ENCODE measurements at places on chromosomes 2 and 18.

- H3K36me3 ChIP-seq = no peaks in the 10 kb centered on the region
- no peak for DNase-seq
- H3K27ac ChIP-seq = no peak overlapping the region
- H3K4me1 ChIP-seq = no peaks in the 10 kb centered on the region
- H3K4me3 ChIP-seq = no peak overlapping the region
Measured at GRCh38 chr2:115194623-115195022, 752.2 kb downstream of the DPP10 start.

- H3K4me1 ChIP-seq = no peaks in the 10 kb centered on the region
- no peaks in the 10 kb centered on the region for H3K27me3 ChIP-seq
- DNase-seq = no peak
- no peak overlapping the region for H3K27ac ChIP-seq
Measured at GRCh38 chr2:98554116-98554861, 54.0 kb downstream of the COA5 start.

GRCh38 chr2:170530803-170531564, 184.2 kb upstream of the SP5 start:
- H3K27ac ChIP-seq = peak overlapping the region; percentile 16
- no peaks in the 10 kb centered on the region for H3K27me3 ChIP-seq
- no peaks in the 10 kb centered on the region for H3K36me3 ChIP-seq
- DNase-seq = no peak
- peaks cover 10% of the 10 kb centered on the region for H3K4me1 ChIP-seq

DNA sequence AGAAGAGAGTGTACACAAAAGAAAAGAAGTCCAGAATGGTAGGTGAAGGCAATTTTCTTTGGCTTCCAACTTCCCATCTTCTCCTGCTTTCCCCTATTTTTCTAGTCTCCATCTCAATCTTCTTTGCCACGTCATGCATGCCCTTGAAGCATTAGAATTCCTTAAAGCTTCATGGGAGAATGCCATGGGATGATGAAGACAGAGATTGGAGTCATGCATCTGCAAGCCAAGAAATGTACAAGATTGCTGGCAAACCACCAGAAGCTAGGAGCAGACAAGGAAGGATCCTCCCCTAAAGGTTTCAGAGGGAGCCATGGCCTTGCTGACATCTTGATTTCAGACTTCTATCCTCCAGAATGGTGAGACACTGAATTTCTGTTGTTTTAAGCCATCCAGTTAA, 305.9 kb downstream of the HRH4 start:
- no peak overlapping the region for H3K27ac ChIP-seq
- no peaks in the 10 kb centered on the region for H3K27me3 ChIP-seq
- DNase-seq = no peak
- H3K36me3 ChIP-seq = no peaks in the 10 kb centered on the region

- no peaks in the 10 kb centered on the region for H3K36me3 ChIP-seq
- no peaks in the 10 kb centered on the region for H3K27me3 ChIP-seq
- H3K4me3 ChIP-seq = no peak overlapping the region
- peaks cover 6% of the 10 kb centered on the region for H3K4me1 ChIP-seq
- DNase-seq = no peak
- no peak overlapping the region for H3K27ac ChIP-seq
Measured at GRCh38 chr18:7830468-7830867, 263.4 kb downstream of the PTPRM start.

GRCh38 chr2:113888641-113889470, 1.0 kb upstream of the ACTR3 start:
- peaks cover 16% of the 10 kb centered on the region for H3K4me1 ChIP-seq
- H3K4me3 ChIP-seq = peak overlapping the region; percentile 93
- no peaks in the 10 kb centered on the region for H3K36me3 ChIP-seq
- no peak for DNase-seq

DNA sequence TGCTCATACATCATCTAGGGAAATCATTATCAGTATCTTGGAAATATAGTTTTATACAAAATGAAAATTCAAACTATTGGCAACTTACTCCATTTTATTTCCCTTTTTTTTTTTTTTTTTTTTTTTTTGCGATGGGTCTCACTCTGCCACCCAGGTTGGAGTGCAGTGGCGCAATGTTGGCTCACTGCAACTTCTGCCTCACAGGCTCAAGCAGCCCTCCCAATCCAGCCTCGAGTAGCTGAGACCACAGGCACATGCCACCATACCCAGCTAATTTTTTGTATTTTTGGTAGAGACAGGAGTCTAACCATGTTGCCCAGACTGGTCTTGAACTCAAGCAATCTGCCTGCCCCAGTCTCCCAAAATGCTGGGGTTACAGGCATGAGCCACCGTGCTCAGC, 29.0 kb downstream of the OLA1 start:
- H3K4me3 ChIP-seq = no peak overlapping the region
- peaks cover 3% of the 10 kb centered on the region for H3K36me3 ChIP-seq
- H3K27ac ChIP-seq = no peak overlapping the region
- no peaks in the 10 kb centered on the region for H3K27me3 ChIP-seq
- H3K4me1 ChIP-seq = no peaks in the 10 kb centered on the region
- DNase-seq = no peak

- H3K36me3 ChIP-seq = no peaks in the 10 kb centered on the region
- no peaks in the 10 kb centered on the region for H3K27me3 ChIP-seq
- H3K4me1 ChIP-seq = no peaks in the 10 kb centered on the region
- no peak overlapping the region for H3K27ac ChIP-seq
Measured at GRCh38 chr2:144198116-144198515, 321.8 kb downstream of the ZEB2 start.

GRCh38 chr2:77521548-77521891, 656 bp downstream of the LRRTM4 start:
- H3K36me3 ChIP-seq = no peaks in the 10 kb centered on the region
- H3K27me3 ChIP-seq = no peaks in the 10 kb centered on the region
- no peak for DNase-seq
- H3K4me3 ChIP-seq = no peak overlapping the region
- H3K4me1 ChIP-seq = no peaks in the 10 kb centered on the region

DNA sequence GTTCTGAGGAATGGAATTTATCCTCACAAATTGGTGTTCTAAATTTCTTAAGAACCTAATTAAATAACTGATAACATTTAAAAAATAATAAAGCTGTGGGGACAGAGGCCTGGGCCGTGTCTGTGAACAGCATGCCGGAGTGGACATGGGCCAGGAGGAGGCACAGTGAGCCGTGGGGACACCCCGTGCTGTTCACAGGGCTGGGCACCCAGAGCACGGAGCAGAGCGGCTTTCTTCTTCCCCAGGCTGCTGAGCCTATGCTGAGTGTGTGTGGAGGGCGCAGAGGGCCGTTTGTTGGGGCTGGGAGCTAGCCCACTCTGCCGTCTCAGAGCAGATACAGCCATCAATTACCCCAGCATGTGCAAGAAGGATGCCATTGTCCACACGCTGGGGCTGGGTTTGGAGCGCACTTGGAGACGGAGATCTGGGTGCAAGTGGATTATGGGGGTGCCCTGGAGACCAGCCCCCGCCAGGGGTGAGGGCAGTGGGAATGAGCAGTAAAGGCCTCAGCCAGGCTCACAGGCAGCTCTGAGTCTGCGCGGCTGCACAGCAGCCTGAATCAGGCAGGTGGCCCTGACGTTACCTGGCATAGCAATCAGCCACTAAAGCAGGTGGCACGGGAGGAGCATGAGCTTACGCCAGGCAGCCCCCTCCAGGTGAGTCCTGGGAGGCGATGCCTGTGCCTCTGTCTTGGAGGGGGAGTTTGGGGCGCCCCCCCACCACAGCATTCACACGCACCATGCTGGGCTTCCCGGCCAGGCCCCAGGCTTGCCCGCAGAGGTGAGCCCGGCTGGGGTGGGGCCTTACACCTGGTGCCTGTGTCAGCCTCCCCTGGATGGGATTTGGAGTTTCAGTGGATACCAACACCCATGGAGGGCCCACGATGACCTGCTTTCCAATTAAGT, 52.1 kb upstream of the SLC66A3 start:
- no peak for DNase-seq
- H3K4me1 ChIP-seq = no peaks in the 10 kb centered on the region
- H3K27ac ChIP-seq = no peak overlapping the region
- H3K36me3 ChIP-seq = no peaks in the 10 kb centered on the region
- no peak overlapping the region for H3K4me3 ChIP-seq

DNA sequence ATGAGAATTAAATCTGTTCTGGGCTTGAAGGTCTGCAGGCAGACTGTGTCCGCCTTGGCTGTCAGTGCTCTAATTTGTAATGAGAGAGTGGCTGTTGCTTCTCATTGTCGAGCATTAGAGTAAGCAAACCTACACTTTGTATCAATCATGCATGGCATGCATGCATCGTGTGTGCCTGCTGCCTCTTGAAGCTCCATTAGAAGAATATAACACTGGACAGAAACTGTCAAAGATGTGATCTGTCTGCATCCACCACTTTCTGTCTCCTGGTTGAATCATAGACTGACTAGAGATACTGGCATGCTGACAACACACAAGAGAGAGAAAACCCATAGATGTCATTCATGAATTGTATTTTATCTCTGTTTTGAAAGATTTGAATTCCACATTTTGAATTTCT, 275.0 kb upstream of the NXPH2 start:
- no peak for DNase-seq
- no peaks in the 10 kb centered on the region for H3K36me3 ChIP-seq
- no peaks in the 10 kb centered on the region for H3K27me3 ChIP-seq
- no peaks in the 10 kb centered on the region for H3K4me1 ChIP-seq

All from thoracic aorta (tissue), 2 donors.